Activated CD4-positive, alpha-beta T cell treated with anti-CD3 and anti-CD28 coated beads, Interleukin-2, amount 10 ng/mL, durations not matched to agents 24 days and 14 days (primary cell): ENCODE measurements at places on chromosomes 7 and 10. TPM values are rescaled to one million over a fixed set of nuclear protein-coding genes. Genes with fewer than 3 reads are reported as not detected.
A peak's percentile ranks its signal among the peaks of the same experiment; 100 is the strongest.

FAM25G gene
- not detected in 2 replicates for total RNA-seq

DNA sequence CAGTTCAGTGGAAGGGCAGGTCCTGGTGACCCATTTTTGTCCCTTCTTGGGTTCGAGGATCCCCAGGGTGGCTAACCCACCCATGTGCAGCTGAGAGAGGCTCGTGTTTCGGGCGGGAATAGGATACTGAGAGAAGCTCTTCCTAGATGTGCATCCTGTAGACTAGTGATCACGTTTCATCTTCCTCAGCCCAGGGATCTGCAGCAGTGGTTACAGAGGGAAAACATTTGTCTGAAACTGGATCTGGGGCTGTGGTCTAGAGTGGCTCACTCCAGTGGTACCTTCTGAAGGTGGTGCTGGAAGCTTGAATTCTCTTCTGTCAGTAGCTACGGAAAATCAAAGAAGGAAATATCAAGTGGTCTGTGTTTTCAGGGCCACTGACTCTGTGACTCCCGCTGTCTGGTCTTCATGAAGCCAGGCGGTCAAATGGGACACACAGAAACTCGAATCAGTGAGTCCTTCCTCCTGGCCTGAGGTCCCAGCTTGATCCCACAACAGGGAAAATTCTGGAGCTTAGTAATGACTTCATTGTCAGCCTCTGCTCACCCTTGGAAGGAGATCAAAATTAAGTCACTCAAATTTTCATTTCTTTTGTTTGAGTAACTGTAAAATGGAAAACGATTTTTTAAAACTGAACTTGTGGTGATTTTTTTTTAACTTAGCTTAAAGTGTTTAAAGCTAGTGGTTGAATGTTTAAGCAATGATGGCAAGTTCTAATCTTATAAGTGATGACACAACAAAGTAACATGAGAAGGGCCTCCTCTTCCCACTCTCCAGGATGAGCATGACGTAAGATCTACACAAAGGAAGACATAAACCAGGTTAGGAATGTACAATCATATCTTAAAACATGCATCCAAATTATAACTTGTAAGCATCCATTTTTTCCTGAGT is 469.3 kb upstream of the KLF6 start:
- H3K27ac ChIP-seq: no peak overlapping the region
- H3K4me1 ChIP-seq: peaks cover 9% of the 10 kb centered on the region
- H3K4me3 ChIP-seq: no peak overlapping the region
- no peak for DNase-seq
- no peaks in the 10 kb centered on the region for H3K36me3 ChIP-seq

GRCh38 chr10:91032611-91033206 is 111.8 kb upstream of the ANKRD1 start:
- no peak overlapping the region for H3K4me3 ChIP-seq
- H3K27me3 ChIP-seq: peaks cover 17% of the 10 kb centered on the region
- peaks cover 13% of the 10 kb centered on the region for H3K4me1 ChIP-seq
- H3K27ac ChIP-seq: no peak overlapping the region
- no peak for DNase-seq

- H3K4me1 ChIP-seq: peaks cover 4% of the 10 kb centered on the region
- H3K36me3 ChIP-seq: no peaks in the 10 kb centered on the region
- no peak overlapping the region for H3K27ac ChIP-seq
Measured at GRCh38 chr7:106570146-106570545, 90.8 kb downstream of the CCDC71L start.

GRCh38 chr7:157271991-157272324 is 64.8 kb upstream of the DNAJB6 start:
- peaks cover 14% of the 10 kb centered on the region for H3K4me1 ChIP-seq
- H3K4me3 ChIP-seq: no peak overlapping the region
- peaks cover 26% of the 10 kb centered on the region for H3K36me3 ChIP-seq
- H3K27me3 ChIP-seq: no peaks in the 10 kb centered on the region

DNA sequence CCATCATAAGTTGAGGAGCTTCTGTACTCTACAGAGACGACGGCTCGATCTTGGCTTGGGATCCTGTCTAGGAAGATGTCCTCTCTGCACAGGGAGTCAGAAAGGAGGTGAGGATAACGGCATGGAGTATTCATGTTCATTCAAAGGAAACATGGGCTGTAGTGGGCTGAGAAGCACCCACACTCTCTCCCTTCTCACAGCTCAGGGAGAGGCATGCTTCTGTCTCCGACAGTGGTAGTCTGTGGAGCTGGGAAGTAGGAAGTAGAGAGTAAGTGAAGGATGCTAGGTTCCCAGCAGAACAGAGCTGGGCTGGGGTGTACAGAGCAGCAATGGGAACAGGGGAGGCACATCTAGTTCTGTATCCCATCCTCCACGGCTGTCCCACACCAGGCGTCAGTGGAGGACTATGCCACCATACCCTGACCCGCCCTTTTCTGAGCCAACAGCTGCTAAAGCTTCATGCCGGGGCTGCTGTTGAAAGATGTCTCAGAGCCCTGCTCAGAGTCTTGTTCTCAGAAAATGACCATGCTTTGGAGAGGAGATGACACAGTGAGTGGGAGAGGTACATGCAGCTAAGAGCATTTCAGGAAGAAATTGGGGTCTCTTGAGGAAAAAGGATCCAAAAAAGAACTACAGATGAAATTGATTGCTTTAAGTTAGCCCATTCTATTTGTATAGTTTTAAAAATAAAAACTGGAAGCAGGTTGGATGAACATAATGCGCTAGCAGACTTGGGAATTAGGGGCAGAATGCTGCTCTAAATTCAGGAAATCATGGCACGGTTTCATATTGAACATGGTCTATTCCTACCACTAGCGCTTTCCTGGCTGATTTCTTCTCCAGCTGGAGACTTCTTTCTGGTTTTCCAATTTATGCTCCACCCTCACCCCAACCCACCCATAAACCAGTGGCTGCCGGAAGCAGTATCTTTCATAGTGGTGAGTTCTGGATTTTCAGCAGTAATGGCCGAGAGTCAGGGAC is 138.6 kb downstream of the CHN2 start:
- no peak for DNase-seq
- peaks cover 3% of the 10 kb centered on the region for H3K27me3 ChIP-seq
- peaks cover 17% of the 10 kb centered on the region for H3K4me1 ChIP-seq
- no peaks in the 10 kb centered on the region for H3K36me3 ChIP-seq
- no peak overlapping the region for H3K27ac ChIP-seq

MMD2 gene
- not detected in 2 replicates for total RNA-seq

DNA sequence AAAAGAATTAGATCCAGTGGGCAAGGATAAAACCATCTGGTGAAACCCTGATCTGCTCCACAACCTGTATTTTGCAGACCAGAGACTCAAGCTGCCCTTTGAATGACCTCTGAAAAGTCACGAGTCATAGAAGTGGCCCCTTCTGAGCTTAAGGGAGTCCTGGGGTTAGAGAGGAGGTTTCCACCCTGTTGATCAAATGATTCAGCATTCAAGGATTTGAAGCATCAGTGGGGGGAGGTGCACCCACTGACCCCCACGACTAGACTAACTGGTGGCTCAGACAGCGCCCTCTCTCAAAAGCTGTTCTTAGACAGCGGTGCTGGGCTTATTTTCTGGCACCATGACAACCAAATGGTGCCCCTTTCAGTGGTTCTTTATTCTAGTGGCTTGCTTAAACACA is 44.3 kb downstream of the PLCE1 start:
- peaks cover 2% of the 10 kb centered on the region for H3K27me3 ChIP-seq
- no peak overlapping the region for H3K27ac ChIP-seq
- H3K4me3 ChIP-seq: no peak overlapping the region
- no peaks in the 10 kb centered on the region for H3K4me1 ChIP-seq
- no peak for DNase-seq

STEAP1 gene
- total RNA-seq: 1.1 and 1.4 TPM in 2 replicates

GRCh38 chr7:30977896-30978564 is 14.3 kb downstream of the GHRHR start:
- no peak overlapping the region for H3K27ac ChIP-seq
- no peak overlapping the region for H3K4me3 ChIP-seq
- peaks cover 7% of the 10 kb centered on the region for H3K4me1 ChIP-seq
- peak; percentile 75 for DNase-seq
- peaks cover 7% of the 10 kb centered on the region for H3K27me3 ChIP-seq

GRCh38 chr10:118041316-118041715 is 5.4 kb downstream of the RAB11FIP2 start:
- no peaks in the 10 kb centered on the region for H3K27me3 ChIP-seq
- DNase-seq: no peak
- no peak overlapping the region for H3K4me3 ChIP-seq
- peaks cover 28% of the 10 kb centered on the region for H3K4me1 ChIP-seq

DNA sequence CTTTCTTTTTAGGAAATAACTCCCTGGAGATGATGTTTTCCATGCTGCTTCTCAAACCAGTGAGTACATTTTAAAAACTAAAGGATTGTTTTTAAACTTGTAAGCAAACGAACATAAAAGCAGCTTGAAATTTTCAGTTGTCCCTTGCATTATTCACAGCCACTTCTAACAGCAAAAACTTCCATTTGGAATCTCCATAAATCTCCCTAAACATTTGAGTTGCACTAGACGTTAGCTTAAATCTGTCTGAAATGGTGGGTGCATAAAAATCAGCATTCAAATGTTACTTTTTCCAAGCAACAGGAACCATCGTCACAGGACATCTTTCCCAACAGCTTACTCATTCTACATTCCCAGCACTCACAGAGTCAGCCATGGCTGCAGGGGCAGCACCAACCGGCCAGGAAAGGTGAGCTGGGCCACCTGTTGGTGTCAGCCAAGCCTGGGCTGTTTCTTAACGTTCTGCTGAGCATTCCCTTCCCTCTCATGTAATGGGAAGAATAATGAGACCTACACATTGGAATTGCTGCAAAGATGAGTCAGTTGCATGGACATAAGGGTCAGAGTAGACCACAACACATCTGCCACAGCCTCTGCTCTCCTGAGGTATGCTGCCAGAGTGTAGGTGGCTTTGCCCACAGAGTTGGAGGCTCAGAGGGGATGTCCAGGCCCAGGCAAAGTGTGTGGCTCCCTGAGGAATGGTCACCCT is 163.2 kb downstream of the TNS3 start:
- H3K27me3 ChIP-seq: no peaks in the 10 kb centered on the region
- H3K4me3 ChIP-seq: no peak overlapping the region
- H3K27ac ChIP-seq: no peak overlapping the region
- no peaks in the 10 kb centered on the region for H3K36me3 ChIP-seq

DNA sequence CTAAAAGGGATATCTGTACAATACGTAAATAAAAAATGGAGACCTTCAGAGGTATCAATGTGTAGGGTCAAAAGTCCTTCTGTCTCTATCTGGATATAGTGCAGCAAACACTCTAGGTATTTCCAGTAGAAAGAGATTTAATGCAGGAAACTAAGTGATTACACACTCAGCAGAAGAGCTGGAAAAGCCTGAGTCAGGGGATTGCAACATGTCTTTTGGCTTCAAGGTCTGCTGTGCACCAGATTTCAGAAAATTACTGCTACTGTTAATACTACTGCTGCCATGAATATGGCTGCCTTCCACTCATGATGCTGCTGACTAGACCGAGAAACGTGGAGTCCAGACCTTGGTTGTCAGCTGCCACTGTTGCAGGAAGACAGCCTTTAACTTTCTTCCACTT is 94.9 kb upstream of the DLX6 start:
- H3K4me1 ChIP-seq: no peaks in the 10 kb centered on the region
- no peak for DNase-seq
- H3K4me3 ChIP-seq: no peak overlapping the region
- H3K36me3 ChIP-seq: no peaks in the 10 kb centered on the region
- no peak overlapping the region for H3K27ac ChIP-seq
- peaks cover 8% of the 10 kb centered on the region for H3K27me3 ChIP-seq

DNA sequence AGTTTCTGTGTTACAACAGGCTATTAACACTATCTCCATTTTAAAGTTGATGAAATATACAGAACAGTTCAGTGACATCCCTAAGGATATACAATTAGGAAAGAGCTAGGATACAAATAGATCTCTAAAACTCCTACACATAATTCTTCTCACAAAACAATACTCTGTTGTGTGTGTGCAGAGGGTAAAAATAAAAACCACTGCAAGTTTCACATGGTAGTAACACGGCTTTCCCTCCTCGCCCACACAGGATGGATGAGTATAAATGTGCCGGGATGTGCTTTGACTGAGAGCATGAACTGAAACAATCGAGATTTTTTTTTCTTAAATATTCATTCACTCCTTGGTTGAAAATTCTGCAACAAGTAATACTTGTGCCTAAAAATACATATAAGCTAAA is 131.5 kb upstream of the C1QL3 start:
- H3K27me3 ChIP-seq: no peaks in the 10 kb centered on the region
- peaks cover 11% of the 10 kb centered on the region for H3K4me1 ChIP-seq
- peak overlapping the region; percentile 17 for H3K27ac ChIP-seq
- DNase-seq: no peak
- H3K4me3 ChIP-seq: no peak overlapping the region
- H3K36me3 ChIP-seq: peaks cover 2% of the 10 kb centered on the region

GRCh38 chr10:124535731-124536495 is 74.3 kb downstream of the LHPP start:
- no peaks in the 10 kb centered on the region for H3K4me1 ChIP-seq
- peaks cover 3% of the 10 kb centered on the region for H3K27me3 ChIP-seq
- no peaks in the 10 kb centered on the region for H3K36me3 ChIP-seq
- no peak overlapping the region for H3K4me3 ChIP-seq
- no peak for DNase-seq

TMEM196 gene
- not detected in 2 replicates for total RNA-seq

CDH23 gene
- 0.92 and 1.3 TPM in 2 replicates for total RNA-seq

GRCh38 chr7:2729031-2729892 is 41.3 kb downstream of the AMZ1 start:
- H3K27me3 ChIP-seq: no peaks in the 10 kb centered on the region
- peaks cover 9% of the 10 kb centered on the region for H3K36me3 ChIP-seq
- H3K4me1 ChIP-seq: peaks cover 16% of the 10 kb centered on the region

DNA sequence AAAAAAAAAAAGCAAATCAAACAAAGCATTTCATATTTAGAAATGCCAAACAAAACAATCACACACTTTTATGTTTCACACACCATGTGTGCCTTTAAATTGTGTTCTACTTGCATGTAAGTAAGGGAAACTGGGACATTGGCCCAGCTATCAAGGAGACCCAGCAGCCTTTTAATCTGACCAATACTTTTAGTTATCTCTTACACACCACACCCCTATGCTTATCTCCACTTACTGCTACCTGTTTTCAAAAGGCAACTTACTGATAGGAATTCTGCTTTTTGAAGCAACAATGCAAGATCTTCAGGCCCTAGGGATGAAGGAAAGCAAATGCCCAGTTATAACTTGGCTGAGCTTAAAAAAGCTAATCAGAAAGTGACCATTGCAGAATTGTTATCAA is 1244.8 kb upstream of the SORCS1 start:
- no peak for DNase-seq
- no peaks in the 10 kb centered on the region for H3K36me3 ChIP-seq
- H3K27ac ChIP-seq: no peak overlapping the region
- H3K27me3 ChIP-seq: no peaks in the 10 kb centered on the region

DNA sequence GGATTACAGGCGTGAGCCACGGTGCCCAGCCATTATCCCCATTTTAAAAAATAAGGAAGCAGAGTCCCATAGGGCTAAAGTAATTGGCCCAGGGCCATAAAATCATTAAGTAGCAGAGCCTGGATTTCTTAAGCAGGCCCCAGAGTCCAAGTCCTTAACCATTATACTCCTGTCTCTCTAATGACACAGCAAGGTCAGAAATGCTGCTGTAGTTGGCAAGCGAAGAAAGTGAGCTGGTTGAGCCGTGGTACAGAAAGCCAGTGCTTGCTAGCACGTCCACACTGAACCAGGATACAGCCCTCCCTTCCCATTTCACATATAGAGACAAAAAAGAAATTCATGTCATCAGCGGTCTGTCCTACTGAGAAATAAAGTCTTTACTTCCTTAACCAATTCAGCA is 562.7 kb downstream of the GALNT17 start:
- H3K4me1 ChIP-seq: no peaks in the 10 kb centered on the region
- no peak overlapping the region for H3K4me3 ChIP-seq
- H3K27ac ChIP-seq: no peak overlapping the region
- no peaks in the 10 kb centered on the region for H3K36me3 ChIP-seq
